ENCODE measurements at places on chromosomes 5 and 9.

- DNase-seq = no peak
Observed at GRCh38 chr5:178346607-178347334, 114.2 kb upstream of the PHYKPL start.

DNA sequence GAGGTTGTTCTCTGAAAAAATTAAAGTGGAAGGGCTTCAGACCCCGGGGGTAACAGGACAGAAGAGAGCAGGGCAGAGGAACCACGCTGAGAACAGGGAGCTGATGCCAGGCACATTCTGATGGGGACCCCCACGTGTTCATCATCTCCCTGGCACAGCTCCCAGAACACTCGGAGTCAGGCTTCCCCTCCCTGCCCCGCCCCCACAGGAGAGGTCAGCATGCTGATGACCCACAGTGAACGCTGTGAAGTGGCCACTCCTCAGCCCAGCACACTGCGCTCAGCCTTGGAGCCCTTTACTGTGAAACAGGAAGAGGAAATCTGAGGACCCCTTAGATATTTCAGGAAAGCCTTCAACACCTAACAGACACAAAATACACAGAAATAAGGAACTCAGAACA is 16.4 kb downstream of the RETREG1 start:
- DNase-seq = no peak

DNA sequence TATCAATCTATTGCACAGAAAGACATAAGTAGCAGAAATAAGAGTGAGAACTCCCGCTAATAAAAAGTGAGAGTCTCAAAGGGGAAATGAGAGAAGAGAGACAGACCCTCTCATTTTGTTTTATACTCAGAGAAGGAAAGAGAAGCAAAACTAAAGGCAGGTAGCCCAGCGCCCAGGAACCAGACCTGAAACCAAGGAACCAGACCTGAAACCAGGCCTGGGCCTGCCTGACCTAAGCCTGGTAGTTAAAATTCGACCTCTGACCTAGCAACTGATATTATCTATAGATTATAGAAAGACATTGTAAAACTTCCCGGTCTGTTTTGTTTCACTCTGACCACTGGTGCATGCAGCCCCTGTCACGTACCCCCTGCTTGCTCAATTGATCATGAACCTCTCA is 134.5 kb upstream of the SEMA6A start:
- no peak for DNase-seq

DNA sequence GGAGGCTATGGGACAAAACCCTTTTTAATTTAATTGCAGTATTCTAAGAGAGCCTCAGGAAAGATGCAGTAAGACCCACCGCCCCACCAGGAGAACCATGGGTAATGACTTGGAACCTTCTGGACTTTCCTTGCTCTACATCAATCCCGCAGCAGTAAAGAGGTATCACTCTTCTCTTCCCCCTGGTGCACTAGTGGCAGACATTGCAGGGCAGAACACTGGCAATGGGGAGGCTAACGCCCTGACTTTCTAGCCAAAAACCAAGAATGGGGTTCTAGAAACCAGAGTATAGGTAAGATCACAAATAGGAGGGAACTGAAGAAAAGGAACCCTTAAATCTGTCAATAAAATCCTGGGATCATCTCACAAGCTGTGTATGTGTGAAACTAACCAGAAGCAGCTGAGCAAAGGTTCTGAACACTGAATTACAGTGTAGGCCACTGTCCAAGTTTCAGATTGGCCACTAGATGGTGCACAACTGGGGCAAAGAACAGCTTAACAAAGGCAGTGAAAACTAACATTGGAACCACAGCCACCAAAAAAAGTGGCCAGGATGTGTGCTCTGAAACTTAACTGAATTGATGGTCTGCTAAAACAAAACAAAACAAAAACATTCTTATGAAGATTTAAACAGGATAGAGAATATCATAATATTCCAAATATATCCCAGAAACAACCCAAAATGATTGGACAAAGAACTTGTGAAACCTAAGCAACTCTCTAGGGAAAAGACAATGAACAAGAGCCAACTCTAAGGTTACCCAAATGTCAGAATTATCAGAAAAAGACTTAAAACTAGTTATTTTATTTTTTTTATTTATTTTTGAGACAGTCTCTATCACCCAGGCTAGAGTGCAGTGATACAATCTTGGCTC is 6.6 kb upstream of the FAM151B start:
- DNase-seq = peak; percentile 67

All from EH (cell line).